Esophagus squamous epithelium (tissue), 5 donors: ENCODE measurements at places on chromosomes 13 and 19.

DNA sequence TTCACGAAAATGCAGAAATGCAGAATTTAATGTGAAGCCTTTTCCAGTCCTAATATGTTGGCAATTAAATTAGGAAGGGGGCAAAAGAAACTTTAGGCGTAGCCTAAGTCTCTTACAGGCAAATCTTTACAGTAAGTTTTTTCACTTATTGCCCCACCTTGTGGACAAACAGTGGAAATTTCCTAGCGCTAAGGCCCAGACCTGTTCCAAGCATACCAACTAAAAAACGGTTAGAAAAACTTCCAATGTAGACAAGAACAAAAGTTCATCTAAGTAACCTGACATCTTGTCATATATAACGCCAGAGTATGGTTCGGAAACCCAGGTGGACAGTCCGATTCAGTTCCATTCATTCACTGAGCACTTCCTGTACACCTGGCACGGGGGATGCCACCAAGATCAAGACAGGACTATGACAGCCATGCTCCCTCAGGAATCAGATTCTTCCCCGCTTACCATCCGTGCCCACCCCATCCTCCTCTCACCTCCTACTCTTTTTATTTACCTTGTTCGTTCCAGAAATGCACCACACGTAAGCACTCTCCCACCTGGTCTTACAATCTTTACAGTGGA lies 4.9 kb downstream of the ZAR1L start:
- DNase-seq: no peak

- DNase-seq: no peak
These were observed 6.4 kb downstream of the CEACAM3 start for GRCh38 chr19:41802770-41803169.

GRCh38 chr13:93552596-93552995 lies 326.0 kb downstream of the GPC6 start:
- no peak for DNase-seq

DNA sequence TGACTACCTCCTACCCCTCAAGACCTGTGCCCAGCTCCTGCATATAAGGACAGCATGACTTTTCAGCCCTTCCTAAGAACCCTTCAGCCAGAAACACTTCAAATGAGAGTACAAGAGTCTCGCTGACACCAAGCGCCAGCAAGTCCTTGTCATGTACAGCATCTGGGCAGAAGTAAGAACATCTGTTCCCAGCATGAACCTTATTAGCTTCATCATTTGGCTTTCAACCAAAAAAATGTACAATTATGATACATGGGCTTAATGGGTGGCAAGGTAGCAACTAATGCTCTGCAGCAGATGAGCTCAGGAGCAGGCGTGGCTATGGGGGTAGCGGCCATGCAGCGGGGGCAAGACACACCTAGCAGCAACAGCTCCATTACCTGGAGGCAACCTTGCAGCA lies 487.6 kb downstream of the COG6 start:
- DNase-seq: no peak

DNA sequence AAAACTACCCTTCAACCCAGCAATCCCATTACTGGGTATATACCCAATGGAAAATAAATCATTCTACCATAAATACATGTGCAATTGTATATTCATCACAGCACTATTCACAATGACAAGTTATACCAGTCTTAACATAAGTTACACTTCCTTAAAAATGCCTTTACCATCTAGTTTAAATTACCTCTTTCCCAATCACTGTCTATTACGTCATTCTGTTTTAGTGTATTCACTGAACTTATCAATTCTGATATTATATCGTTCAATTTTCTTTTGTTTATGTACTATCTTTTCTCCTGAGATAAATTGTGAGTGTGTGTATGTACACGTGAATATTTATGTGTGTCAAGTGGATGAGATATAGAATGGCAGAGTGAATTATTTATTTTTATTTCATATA lies 1416.8 kb downstream of the OLFM4 start:
- no peak for DNase-seq

- no peak for DNase-seq
These were observed 19.5 kb downstream of the PRKD2 start for GRCh38 chr19:46697204-46697960.
